ENCODE measurements at places on chromosomes 7 and 10.

- no peak for DNase-seq
These were observed 82.9 kb downstream of the PRKAG2 start for GRCh38 chr7:151793991-151794507.

- no peak for DNase-seq
These were observed 67.0 kb upstream of the PRLHR start for GRCh38 chr10:118662228-118663035.

GRCh38 chr10:104127411-104127810, 5.4 kb downstream of the SFR1 start:
- DNase-seq, result no peak

GRCh38 chr10:28533186-28533564, 257 bp downstream of the WAC start:
- no peak for DNase-seq

- DNase-seq, result no peak
These were observed 138.2 kb upstream of the TMEM229A start for GRCh38 chr7:124171068-124171467.

DNA sequence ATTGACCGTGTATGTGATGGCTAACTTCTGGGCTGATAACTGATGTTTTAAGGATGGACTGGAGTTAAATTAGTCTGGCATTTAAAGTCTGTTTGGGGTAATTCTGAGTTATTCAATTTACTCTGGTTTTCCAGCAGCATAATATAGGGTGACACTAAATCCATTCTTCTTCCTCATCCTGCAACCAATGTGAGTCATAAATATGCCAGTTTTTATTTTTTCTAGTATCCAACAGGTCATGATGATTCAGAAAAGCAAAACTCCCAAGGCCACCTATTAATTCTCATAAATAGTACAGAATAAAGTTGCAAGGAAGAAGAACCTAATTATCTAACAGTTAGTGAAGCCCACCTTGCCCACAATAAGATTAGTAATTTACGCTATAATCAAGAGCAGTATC, 7.5 kb upstream of the EPHB6 start:
- DNase-seq, result no peak

DNA sequence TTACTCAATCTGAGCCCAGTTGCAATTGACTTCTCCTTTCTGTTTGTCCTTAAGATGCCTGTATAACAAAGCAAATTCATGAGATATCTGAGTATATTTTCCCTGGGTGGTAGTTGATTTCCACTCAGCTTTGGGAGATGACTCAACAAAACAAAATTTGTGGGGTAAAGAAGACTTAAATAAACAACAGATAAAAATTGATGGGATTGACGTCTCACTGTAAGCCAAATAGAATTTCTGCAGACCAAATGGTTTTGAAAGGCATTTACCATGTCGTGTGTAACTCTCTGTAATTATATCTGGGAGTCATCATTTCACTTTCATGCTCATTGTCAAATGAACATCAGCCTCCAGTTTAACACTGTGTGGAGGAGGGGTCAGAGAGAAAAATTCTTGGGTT, 255.4 kb upstream of the MYO3A start:
- DNase-seq, result no peak

DNA sequence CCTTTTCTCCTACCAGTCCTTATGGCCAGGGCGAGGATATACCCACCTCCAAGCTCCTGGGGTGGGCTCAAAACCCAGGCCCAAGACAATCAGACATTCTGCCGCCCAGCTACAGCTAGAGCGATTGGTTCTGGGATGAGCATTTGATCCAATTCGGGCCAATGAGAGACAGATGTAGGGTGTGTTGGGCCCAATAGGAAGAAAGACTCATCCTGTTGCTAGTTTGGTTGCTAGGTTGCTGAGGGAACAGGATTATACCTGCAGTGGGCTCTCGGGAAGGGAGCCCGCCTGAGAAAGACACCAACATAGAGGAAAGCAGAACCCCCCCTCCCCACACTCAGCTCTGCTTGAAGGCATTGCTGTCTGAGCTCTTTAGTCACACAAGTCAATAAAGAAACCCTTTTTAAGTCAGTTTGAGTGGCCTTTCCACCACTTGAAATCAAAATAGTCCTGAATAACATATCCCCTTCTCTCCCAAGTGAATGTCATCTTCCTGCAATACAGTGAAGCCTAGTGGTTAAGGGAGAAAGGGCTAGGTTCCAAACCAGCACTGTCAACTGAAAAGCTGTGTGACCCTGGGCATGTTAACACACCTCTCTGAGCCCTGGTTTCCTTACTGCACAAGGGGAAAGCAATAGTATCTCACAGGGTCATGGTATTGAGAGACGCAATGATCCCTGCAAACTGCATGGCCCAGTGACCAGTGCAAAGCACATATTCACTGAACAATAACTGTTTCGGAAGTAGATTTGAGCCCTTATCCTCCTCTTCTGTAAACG, 21.8 kb downstream of the ITPRIP start:
- DNase-seq, result no peak

DNA sequence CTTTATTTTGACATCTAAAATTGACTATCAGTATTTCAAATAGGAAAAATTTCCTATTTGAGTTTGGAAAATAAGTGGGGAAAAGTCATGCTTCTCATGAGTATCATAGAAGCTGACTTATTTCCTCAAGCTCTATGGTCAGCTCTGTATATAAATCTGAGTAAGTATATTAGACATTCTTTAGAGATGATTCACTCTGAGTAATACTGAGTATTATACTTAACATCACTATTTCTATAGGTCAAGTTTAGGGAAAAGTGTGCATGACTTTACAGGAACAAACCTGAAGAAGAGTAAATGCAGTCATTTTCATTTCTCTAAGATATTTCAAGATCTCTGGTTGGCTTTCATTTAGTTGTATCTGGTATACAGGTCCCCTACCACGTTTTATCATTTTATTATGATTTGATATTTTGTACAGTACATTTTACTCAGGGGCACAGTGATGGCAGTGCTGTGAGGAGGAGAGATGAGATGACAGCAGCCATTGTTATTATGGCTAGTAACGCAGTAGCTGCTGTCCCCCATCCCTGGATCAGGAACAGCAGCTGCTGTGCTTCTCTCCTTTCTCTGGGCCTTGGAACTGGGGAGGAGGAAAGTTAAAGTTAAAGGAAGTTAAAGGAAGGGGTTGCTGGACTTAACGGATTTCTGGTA, 15.2 kb downstream of the SND1 start:
- DNase-seq, result no peak

DNA sequence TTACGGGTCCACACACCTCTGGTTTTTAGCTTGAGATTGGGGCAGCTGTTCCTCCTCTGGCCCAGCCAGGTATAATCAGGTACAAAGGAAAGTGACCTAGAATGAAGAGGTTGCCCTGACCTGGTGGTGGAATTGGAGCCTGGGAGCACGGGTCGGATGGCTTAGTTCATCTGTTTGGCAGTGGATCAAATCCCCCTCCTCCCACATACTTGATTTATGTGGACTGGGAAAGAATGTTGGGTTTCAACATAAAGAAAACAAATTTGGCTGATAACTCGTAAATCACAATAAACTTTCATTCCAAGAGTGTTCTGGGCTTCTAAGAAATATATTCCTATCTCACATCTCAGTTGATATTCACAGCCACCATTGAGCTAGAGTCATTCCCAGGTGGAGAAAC, 186.8 kb downstream of the CUX1 start:
- no peak for DNase-seq

DNA sequence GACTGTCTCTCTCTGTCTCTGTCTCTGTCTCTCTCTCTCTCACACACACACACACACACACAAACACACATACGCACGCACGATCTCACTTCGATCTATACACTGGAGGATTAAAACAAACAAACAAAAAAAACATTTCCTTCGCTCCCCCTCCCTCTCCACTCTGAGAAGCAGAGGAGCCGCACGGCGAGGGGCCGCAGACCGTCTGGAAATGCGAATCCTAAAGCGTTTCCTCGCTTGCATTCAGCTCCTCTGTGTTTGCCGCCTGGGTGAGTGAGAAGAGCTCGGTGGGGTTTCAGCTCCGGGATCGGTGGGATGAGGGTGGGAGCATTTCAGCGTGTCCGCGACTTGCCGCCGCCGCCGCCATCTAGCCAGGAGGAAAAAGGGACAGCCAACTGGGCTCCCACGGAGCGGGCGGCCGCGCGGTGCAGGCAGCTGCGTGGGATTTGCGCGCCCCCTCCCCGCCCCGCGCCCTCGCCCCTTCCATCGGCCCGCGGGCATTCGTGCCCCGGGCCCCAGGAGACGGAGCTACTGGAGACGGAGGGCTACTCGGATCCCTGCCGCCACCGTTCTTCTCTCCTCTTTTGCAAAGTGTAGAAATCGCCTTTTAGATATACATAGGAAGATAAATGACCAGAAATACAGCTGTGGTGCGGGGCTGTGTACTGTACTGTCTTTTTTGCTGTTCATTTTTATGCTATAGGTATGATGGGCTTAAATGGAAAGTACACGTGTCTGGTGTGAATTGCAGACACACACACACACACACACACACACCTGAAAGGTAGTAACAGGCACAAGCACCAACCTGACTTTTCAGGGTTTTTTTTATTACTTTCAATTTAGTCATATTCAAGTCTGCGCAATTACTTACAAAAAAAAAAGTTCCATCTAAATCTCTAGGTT, 581 bp downstream of the PTPRZ1 start:
- DNase-seq, result no peak

- DNase-seq, result no peak
These were observed 265.6 kb downstream of the PTEN start for GRCh38 chr10:88129013-88129412.

DNA sequence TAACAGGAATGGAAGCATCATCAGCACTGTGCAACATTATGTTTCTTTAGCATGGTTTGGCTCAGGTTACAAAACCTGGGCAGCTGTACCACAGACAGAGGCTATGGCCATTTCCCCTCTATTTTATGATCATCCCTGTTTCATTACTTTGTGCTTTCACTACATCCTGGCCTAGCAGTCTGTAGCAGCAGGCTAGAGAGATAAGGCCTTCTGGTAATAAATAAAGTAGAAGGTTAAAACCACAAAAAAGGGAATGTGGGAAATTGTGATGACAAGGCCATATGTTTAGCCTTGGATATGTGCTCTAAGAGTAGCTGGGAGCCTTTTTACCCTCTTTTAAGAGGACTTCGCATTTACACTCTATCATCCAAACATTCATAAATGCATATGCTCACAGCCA, 266.2 kb upstream of the PHF14 start:
- DNase-seq, result no peak

DNA sequence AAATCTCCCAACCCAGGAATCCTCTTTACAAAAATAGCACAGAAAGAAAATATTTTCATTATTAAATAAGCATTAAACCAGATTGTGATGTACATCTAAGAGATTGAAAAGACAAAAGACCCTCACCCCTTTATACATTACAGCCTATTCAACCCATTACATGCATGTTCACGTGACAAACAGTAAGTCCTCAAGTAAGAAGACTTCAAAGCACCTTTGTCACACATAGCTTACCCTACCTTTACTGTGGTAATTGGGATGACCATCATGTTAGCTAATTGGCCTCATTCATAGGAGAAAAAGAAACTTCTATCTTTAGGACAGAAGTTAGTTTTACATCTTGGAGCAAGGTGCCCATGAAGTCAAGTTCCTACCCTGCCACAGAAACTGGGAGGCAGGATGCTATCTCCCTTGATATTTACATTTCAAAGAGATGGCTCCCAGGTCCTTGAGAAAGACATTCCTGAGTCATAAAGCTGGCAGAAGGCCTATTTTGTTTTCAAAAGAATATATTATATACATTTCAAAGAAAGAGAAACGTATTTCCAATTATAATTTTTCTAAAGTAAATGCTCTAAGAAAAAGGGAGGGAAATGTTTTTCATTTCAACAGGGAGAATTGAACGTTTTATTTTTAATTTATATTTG, 48.1 kb downstream of the GNAI1 start:
- no peak for DNase-seq

GRCh38 chr10:34955391-34955790, 134.8 kb downstream of the CUL2 start:
- DNase-seq, result no peak

DNA sequence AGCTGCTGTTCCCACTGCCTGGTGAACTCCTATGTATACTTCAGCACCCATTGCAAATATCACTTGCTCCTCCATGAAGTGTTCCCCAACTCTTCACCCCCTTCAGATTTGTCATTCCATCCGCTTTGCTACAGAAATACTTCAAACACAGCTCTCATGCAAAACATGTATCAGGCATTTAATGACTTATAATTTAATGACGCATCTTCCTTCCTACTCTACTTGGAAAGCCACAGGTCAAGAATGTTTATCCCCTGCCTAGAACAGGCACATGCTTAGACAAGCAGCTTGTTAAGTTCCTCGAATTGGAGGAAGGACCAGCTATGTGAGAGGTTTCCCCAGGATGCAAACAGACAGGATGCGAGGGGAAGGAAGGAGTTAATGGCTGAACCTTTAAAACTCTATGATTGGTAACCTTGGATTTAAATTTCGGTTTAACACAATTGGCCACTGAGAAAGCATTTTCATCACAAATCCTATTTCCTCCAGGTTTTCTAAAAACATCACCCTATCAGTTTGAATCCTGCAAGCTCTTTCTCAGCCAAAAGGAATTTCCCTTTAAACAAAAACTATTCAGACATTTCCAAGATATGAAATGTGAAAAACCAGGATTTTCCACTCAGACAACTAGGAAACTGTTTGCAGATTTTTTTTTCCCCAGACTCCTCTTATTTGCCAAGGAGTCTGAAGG, 11.5 kb downstream of the CREB3L2 start:
- DNase-seq, result no peak

DNA sequence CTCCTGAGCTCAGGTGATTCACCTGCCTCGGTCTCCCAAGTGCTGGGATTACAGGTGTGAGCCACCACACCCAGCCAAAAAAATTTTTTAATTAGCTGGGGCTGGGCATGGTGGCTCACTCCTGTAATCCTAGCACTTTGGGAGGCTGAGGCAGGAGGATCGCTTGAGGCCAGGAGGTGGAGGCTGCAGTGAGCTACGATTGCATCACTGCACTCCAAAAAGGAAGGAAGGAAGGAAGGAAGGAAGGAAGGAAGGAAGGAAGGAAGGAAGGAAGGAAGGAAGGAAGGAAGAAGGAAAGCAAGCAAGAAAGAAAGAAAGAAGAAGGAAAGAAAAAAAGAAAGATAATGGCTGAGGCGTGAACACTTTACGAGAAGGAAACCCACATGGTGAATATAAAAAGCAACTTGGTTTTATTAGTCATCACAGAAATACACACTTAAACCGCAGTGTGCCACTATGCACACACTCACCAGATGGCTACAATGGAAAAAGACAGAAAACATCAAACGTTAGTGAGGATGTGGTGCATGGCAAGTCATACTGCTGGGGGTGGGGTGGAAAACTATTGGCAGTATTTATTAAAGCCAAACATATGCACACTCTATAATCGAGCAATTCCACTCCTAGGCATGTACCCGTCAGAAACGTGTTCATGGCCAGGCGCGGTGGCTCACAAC, 4.4 kb upstream of the CCL26 start:
- no peak for DNase-seq

GRCh38 chr10:100345570-100346330, 1.3 kb upstream of the SCD start:
- no peak for DNase-seq

- no peak for DNase-seq
These were observed 15.4 kb downstream of the LGI1 start for GRCh38 chr10:93773120-93773519.
